ENCODE measurements at places on chromosomes 7 and 10.
A peak's percentile ranks its signal among the peaks of the same experiment; 100 is the strongest.

GRCh38 chr10:14564268-14564744 is 210.4 kb downstream of the FAM107B start:
- DNase-seq = no peak

GRCh38 chr7:47826754-47827153 is 121.5 kb downstream of the PKD1L1 start:
- DNase-seq = no peak

- DNase-seq = no peak
Observed at GRCh38 chr10:5344746-5345145, 20.0 kb upstream of the UCN3 start.

DNA sequence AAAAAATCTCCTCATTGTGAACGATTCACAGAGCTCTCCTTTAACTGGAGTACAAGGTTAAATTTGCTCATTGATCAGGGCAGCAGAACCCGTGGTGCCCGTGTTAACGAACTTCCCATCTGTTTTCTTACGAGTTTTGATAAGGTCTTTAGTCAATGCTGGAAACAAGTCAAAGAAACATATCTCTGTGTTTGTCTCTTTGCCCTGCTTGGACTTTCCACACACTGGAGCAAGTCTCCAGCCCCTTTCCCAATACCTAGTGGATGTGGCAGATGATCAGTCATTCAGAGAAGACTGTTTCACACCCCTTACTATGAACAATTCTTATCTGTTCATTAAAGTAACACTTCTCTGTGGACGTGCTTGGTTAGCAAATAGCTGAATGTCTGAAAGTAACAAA is 121.3 kb downstream of the ARID5B start:
- DNase-seq = no peak

- DNase-seq = no peak
Observed at GRCh38 chr10:32239769-32240168, 107.2 kb downstream of the EPC1 start.

DNA sequence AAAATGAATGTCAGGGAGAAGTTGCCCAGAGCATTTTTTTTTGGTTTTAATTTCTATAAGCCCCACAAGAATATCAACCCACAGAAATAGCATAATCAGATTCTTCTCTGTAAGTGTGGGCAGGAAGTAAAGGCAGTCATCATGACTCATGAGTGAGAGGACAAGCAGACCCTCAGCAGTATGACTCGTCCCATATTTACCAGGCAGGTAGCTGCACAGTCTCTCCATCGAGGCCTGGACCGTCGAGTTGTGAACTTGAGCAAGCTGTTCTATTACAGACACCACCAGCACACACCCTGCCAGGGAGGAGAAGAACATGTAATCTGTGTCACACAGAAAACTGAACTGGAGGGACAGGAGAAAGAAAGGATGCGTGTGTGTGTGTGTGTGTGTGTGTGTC is 37.8 kb downstream of the AOAH start:
- peak; percentile 45 for DNase-seq

DNA sequence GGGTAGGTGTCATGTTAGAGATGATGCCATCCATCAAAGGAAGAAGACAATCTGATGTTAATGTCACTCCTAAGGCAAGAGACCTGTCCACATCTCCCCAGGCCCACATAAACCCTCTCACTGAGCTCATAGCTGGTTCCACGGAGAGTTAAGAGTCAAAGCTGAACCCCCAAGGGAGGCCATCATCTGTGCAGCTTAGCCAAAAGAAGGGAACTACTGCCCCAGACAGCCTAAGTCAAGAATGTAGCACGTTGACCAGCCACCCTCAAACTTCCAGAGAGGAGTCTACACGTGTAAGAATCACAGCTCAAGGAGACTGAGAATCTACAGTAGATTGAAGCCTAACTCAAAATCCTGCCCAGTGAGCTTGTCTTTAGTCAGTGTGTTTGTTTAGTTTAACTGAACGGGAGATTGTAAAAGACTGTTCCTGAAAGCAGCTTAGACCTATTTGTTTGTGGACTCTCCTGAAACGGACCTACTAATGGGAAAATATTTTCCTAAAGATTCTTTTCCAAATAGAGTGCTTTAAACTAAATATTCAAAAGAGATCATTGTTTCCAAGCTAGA is 192.7 kb upstream of the NFE2L3 start:
- no peak for DNase-seq

- DNase-seq = no peak
Observed at GRCh38 chr7:3696113-3696512, 395.1 kb downstream of the SDK1 start.

DNA sequence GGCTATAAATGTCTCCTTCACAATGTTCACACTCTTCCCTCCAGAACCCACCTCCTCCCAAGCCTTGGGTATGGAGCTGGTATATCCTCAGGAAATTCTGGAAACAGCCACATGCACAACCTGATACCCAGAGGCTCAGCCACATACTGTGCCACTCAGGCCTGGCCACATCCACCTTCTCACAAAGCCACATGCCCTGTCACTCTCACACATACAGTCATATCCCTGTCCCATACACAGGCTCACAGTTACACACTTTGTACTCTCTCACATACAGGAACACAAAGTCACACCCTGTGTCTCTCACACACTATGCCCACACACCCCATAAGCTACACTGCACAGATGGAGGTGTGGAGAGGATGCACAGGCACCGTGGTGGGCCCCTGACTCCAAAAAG is 10.1 kb downstream of the KCNIP2 start:
- DNase-seq = no peak

DNA sequence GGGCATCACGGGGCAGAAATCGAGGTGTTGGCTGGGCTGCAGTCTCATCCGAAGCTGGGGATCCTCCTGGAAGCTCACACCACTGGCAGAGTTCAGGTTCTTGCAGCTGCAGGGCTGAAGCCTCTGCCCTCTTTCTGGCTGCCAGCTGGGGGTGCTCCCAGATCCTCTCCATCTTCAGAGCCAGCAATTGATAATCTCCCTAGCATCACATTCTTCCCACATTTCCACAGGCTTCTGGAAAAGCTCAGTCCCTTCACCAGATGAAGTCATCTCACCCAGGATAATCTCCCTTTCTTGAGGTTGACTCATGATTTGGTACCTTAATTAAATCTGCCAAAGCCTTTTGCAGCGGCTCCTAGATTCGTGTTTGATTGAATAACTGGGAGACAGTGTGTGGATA is 55.2 kb downstream of the NRP1 start:
- no peak for DNase-seq

DNA sequence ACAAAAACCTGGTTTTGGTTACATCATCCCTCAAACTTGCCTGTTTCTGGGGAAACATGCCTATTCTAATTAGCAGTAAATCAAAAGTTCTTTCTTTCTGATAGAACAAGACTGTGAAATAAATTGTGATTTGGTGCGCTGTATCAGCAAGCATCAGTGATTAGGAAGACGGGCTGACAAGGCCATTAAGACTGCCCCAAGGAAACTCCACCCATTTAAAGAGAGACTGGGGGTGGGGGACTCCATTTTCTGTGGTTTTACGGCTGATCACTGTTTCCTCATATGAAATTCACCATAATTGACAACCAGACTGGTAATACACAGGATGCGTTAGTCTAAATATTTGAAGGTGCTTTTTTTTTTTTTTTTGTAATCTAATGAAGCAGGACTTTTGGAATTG is 68.7 kb downstream of the MBL2 start:
- no peak for DNase-seq

GRCh38 chr10:131841661-131842139 is 59.1 kb upstream of the PPP2R2D start:
- DNase-seq = no peak

- DNase-seq = no peak
Observed at GRCh38 chr7:11171569-11172192, 198.0 kb downstream of the PHF14 start.

DNA sequence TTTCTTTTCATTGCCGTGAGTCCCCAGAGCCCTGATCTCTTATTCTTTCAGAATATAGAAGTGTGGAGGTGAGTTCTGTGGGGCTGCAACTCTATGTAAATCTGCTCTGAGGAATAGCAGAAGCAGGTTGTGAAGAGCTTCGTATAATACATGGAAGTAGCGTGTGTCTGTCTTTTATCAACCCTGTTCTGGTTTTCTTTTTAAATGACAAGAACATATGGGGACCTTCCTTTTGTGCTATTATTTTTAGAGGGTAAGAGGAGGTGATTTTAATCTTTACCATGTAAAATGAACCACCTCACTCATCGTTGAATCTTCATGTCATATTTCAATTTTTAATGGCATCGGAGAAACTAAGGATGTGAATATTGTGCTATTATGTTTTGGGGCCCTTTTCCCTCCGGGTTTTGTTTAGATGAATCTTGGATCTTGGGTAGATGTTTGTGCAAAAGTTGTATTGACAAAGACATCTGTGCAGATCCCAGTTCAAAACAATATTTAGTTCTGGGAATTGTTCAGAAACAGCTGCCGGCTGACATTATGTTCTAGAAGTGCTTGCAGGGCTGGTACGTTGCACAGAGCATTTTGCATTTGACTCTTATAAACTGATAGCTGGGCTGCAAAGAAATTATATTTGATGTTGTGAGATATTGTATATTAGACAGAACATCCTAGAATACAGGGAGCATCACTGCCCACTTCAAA is 46.7 kb downstream of the PLXDC2 start:
- DNase-seq = no peak

GRCh38 chr10:34723750-34724149 is 91.3 kb downstream of the PARD3 start:
- no peak for DNase-seq

- no peak for DNase-seq
Observed at GRCh38 chr7:44969701-44970522, 8.9 kb downstream of the MYO1G start.

DNA sequence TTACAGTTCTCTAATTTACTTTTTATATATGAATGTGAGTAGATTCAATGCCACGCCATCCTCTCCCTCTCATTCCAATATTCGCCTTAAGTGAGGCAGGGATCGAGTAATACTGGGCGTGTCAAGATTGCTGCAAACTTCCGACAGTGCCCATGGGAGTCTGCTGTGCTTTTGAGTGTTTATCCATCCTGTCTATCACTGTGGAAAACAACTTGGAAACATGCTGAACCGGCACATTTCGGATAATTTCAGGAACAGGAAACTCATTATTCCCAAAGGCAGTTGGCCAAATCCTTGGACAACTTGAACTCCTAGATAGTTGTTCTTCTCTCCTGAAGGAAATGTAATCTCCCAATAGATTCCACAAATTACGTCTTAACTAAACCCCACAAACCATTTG is 28.5 kb downstream of the PIP4K2A start:
- DNase-seq = no peak

- no peak for DNase-seq
Observed at GRCh38 chr7:139582130-139582650, 58.7 kb downstream of the CLEC2L start.

- no peak for DNase-seq
Observed at GRCh38 chr7:45924283-45924682, 3.2 kb upstream of the IGFBP3 start.

- DNase-seq = no peak
Observed at GRCh38 chr10:19936289-19936688, 120.1 kb downstream of the PLXDC2 start.

- no peak for DNase-seq
Observed at GRCh38 chr7:41882745-41883420, 180.0 kb upstream of the INHBA start.

DNA sequence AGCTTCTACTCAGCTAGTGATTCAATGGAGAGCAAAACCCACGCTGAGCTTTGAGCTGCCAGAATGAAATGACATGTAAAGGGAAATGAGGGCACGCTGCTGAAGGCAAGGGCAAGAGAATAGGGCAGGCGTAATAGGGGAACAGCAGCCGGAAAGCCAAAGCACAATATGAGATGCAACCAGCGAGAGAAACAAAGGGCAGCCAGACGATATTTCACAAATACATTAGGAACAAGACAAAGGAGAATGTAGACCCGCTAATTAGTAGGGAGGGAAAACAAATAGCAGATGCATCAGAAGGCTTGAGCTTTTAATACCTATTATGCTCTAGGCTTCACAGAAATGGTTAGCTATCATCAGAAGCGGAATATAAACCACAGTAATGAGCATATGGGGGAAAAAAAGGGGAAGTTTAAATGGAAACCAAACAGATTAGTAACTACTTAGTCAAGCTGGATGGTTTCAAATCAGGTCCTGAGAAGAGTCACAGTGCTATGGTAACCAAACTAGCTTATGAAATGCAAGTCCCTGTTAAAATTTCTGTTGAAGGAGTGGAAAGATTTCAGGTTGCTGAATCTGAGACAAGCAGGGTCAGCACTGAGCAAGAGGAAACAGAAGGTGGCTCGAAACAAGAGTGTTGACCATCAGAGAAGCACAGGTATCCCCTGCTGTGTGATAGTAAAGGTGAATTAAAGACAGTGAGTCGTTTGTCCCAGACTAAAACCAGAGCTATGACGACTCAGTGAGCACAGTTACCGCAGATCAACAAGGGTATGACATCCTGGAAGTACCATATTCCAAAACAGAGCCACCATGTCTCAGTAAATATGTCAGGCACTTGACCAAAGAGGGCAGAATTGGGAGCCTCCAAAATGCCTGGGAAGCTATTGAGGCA is 496.9 kb upstream of the CELF2 start:
- DNase-seq = no peak

DNA sequence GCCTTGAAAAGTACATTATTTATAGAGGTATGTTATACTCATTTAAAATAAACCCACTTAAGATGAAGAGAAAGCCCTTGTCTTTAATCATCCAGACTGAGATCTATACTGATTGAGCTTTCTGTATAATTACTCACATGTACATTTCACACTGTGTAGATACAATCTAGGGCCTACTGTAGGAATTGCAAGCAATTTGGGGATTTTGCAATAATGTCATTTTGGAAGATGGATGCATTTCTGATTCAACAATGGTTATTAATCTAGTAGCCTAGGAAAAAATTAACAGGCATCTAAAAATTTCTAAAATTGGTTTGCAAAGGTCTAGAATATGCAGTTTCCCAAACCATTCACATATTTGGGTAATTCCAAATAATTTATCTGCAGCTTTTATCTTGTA is 132.2 kb downstream of the PDE1C start:
- DNase-seq = no peak

DNA sequence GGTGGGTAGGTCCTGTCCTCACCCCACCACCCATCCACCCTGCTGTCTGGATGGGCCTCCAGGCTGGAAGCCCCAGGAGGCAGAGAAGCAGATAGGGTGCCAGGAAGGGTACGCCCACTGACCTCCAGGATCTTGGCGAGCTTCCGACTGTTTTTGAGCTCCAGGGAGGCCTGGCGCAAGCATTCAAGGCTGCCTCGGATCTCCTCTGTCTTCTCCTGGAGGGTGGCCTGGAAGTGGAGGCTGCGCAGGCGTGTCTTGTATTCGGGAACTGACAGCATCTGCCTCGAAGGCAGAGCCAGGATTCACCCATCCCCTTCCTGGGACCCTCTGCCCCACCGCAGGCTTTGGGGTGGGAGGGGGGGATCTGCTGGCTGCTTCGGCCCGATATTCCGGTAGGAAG is 48.4 kb downstream of the GRID2IP start:
- DNase-seq = no peak

GRCh38 chr7:51455513-51455912 is 138.9 kb upstream of the COBL start:
- DNase-seq = no peak

Data from activated CD8-positive, alpha-beta memory T cell treated with anti-CD3 and anti-CD28 coated beads for 4 hours (primary cell).